Ecto neural progenitor cell (in vitro differentiated cells): ENCODE measurements at places on chromosomes 5 and 9.

DNA sequence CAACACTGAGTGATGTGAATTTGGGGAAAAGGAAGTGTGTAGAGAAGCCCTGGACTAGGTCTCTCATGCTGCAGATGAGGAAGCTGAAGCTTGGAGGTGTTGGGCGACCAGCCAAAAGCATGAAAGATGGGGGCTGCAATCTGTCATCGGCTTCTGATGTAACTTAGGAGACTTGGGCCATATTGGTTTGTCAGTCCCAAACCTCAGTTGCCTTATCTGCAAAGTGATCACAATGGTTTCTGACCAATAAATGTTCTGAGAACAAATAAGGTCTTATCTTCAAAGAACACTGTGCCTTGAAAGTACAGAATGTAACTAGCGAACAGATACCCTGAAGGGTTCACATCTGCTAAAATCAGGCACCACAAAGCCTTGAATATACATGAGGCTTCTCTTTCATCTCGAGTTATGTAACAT is 198.4 kb upstream of the NR3C1 start:
- DNase-seq: no peak

DNA sequence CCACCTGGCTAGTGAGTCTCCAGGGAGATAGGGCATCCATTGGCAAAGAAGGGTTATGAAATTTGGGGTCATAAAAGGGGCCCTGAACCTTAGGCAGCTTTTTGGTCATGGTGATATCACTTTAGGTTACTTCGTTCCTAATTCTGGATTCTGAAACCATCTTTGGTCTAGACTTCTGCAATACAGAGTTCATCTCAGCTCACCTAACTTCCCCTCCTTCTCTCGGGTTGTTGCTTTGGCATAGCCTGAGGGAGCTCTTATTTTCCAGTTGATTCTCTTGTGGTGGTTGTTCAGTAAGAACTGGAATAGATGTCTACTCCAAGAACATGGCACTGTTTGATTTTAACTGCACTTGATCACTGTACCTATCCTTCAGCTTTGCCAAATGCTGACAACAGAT is 148.9 kb upstream of the RUSC2 start:
- no peak for DNase-seq

GRCh38 chr9:14127656-14128055 is 186.3 kb downstream of the NFIB start:
- no peak for DNase-seq

- DNase-seq: peak; percentile 78
Observed at GRCh38 chr5:76808141-76808691, 10.6 kb upstream of the F2RL1 start.

DNA sequence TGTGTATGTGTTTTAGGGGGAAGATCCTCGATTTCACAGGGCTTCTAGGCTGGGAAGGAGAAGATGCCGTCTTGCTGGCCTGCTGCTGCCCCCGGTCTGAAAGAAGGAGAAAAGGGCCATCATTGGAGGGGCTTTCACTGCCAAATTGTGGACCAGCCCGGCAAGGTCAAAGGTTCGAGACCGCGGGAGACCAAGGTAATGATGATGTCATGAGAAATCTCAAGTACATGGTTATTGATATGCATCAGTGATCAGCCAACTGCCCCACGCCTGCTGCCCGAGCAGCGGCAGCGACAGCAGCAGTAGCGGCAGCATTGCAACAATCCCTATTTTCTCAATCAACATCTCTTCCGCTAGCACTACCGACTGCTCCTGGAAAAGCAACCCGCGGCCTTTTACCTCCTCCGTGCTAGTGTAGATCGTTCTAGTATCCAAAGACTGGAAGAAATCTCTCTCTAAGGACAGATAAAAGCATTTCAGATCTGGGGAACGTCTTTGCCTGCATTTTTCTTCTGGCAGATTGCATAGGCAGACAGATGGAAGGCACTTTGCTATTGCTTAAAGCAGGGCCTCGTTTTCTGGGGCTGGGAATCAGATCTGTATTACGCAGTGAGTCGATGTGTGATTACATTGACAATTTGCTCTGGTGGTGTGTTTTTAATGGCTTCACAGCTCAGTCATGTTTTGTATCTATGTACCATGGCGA is 215.3 kb downstream of the MEF2C start:
- DNase-seq: peak; percentile 47

- no peak for DNase-seq
Observed at GRCh38 chr5:159515197-159515596, 184.9 kb upstream of the IL12B start.

- DNase-seq: no peak
Observed at GRCh38 chr5:116424951-116425350, 149.7 kb downstream of the SEMA6A start.
